ENCODE measurements at places on chromosomes 7 and 10. TPM values are rescaled to one million over a fixed set of nuclear protein-coding genes. Genes with fewer than 3 reads are reported as not detected.

Gene SPDYE6
- polyA plus RNA-seq: not detected

GRCh38 chr10:128494665-128495064 lies 368.4 kb upstream of the MKI67 start:
- no peaks in the 10 kb centered on the region for H3K36me3 ChIP-seq
- no peak overlapping the region for H3K4me3 ChIP-seq
- DNase-seq: no peak
- H3K27me3 ChIP-seq: peaks cover 3% of the 10 kb centered on the region

- no peaks in the 10 kb centered on the region for H3K4me1 ChIP-seq
- H3K27ac ChIP-seq: no peak overlapping the region
- H3K36me3 ChIP-seq: no peaks in the 10 kb centered on the region
- no peak overlapping the region for H3K4me3 ChIP-seq
Measured at GRCh38 chr10:118621304-118621942, 26.0 kb upstream of the PRLHR start.

DNA sequence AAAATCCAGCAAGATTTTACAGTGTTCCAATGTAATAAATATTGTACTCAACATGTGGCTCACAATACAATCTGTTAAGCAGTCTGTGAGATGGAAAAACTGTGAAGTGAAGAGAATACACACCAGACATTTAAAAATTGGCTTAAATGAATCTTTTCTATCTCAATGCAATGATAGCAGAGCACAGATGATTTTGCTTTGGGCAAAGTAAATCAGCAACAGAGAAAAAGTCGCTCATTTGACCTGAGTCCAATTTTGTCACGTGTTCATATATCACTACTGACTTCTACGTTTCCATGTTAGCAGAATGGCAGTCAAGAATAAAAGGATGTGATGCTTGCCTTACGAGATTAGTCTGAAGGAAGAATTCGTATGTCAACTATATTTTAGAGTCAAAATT lies 506.7 kb downstream of the POM121L12 start:
- H3K27me3 ChIP-seq: no peaks in the 10 kb centered on the region
- H3K4me3 ChIP-seq: no peak overlapping the region
- no peaks in the 10 kb centered on the region for H3K4me1 ChIP-seq

- H3K36me3 ChIP-seq: no peaks in the 10 kb centered on the region
- no peak overlapping the region for H3K4me3 ChIP-seq
- no peak overlapping the region for H3K27ac ChIP-seq
- H3K4me1 ChIP-seq: peaks cover 15% of the 10 kb centered on the region
Measured at GRCh38 chr7:33073243-33073642, 10.7 kb upstream of the NT5C3A start.

Gene GIMAP6
- polyA plus RNA-seq: 0.31 TPM

Data from naive B cell (primary cell).